ENCODE measurements at places on chromosomes 13 and 19. TPM values are rescaled to one million over a fixed set of nuclear protein-coding genes. Genes with fewer than 3 reads are reported as not detected.

Gene OR7C1
- polyA plus RNA-seq, result not detected

- H3K27me3 ChIP-seq, result no peaks in the 10 kb centered on the region
- H3K27ac ChIP-seq, result no peak overlapping the region
- peak; percentile 59 for DNase-seq
- H3K4me1 ChIP-seq, result no peaks in the 10 kb centered on the region
- H3K4me3 ChIP-seq, result no peak overlapping the region
Measured at GRCh38 chr19:52237771-52238400, 31.5 kb upstream of the ZNF766 start.

DNA sequence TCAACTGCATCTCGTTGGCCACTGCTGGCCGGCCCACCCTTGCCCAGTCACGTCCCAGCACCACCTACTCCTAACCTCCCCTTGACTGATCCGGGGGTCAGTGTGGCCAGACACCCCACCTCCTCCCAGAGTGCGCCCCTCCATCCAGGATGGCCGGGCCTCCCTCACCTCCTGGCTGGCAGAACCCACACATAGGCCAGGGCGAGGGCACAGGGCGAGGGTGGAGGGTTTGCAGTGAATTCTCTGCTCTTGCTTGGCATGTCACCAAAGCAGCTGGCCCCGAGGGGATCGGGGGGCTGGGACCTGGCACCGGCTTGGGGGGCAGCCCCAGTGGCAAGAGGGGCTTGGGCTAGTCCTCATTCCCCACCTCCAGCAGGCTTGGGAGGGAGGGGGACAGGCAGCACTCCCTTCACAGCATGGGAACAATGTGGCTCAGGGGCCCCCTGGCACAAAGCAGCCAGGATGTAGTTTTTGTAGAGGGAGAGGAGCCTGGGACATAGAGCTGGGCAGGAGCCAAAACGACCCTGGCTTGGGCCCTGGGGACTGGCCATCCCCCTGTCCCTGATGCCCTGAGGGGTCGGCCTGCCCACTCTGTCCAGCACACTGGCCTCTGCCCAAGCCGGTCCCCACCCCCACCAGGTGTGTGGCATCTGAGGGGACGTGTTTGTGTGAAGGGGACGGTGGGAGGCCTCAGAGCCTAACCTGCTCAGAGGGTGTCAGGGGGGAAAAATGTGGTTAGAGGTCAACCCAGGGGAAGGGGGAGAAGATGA, 28.5 kb upstream of the ASF1B start:
- H3K4me1 ChIP-seq, result peaks cover 10% of the 10 kb centered on the region
- H3K27ac ChIP-seq, result no peak overlapping the region
- DNase-seq, result no peak
- no peaks in the 10 kb centered on the region for H3K27me3 ChIP-seq

Gene ADAMTSL5
- 13.2 TPM for polyA plus RNA-seq

Gene NMRK2
- polyA plus RNA-seq, result 6.8 TPM

Gene SLC25A41
- 0.34 TPM for polyA plus RNA-seq

- H3K4me1 ChIP-seq, result no peaks in the 10 kb centered on the region
- no peak overlapping the region for H3K27ac ChIP-seq
- H3K27me3 ChIP-seq, result no peaks in the 10 kb centered on the region
Measured at GRCh38 chr13:103772576-103772975, 706.4 kb upstream of the SLC10A2 start.

Gene APC2
- polyA plus RNA-seq, result 0.58 TPM

DNA sequence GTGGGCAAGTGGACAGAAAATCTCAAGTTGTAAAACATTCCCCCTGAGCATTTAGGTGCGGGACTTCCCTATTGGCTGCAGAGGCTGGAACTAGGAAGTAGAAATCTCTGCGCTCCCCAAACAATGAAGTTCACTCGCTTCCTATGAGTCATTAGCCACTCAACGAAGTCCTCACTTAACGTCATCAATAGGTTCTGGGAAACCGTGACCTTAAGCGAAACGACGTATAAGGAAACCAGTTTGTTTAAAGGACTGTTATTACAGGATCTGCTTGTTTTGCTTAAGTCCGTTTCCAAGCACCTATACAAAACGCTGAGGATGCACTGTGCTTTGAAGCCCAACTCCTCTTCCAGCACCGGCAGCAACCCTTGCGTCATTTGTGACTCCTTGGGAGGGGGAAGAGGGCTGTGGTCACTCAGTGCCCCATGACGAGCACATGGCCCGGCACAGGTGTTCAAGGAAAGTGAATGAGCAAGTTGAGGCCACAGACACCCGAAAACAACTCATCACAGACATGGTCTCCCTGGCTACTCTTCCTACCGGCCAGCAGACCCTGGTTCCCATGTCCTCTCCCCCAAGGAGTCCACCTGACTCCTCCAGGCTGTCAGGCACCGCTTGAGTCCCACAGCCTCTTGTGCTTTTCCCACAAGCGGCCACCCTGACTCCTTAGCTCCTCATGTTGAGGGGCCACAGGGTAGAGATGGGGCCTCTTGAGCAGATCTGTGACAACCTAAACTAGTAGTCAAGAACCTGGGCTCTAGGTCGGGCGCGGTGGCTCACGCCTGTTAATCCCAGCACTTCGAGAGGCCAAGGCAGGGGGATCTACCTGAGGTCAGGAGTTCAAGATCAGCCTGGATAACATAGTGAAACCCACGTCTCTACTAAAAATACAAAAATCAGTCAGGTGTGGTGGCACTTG, 4.8 kb downstream of the RPS16 start:
- peak overlapping the region; percentile 99 for H3K27ac ChIP-seq
- peaks cover 5% of the 10 kb centered on the region for H3K36me3 ChIP-seq
- peak; percentile 36 for DNase-seq
- no peaks in the 10 kb centered on the region for H3K27me3 ChIP-seq
- peaks cover 20% of the 10 kb centered on the region for H3K4me1 ChIP-seq

DNA sequence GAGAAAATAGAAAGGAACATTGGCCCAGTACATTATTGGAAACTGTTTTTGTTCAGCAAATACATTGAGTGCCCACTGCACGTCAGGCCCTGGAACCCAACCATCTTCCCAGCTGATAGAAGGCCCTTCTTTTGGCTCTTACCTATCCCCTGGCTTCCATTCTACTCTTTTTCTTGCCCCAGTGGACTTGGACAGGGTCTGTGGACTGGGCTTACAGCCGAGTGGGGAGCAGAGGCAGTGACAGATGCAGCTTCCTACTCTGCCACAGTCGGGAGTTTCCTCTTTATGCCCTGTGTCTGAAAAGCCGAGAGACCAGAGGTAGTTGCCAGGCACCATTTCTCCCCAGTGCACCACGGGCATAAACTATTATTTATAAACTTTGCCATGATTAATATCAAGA, 70.4 kb downstream of the ARHGAP35 start:
- no peaks in the 10 kb centered on the region for H3K36me3 ChIP-seq
- no peak for DNase-seq
- peaks cover 6% of the 10 kb centered on the region for H3K4me1 ChIP-seq
- no peak overlapping the region for H3K27ac ChIP-seq
- H3K4me3 ChIP-seq, result no peak overlapping the region
- no peaks in the 10 kb centered on the region for H3K27me3 ChIP-seq

- H3K27ac ChIP-seq, result no peak overlapping the region
- H3K4me1 ChIP-seq, result no peaks in the 10 kb centered on the region
- H3K36me3 ChIP-seq, result no peaks in the 10 kb centered on the region
- peak; percentile 45 for DNase-seq
- H3K27me3 ChIP-seq, result no peaks in the 10 kb centered on the region
Measured at GRCh38 chr19:49327878-49328544, 3.0 kb upstream of the SLC6A16 start.

GRCh38 chr13:28271056-28271840, 132.9 kb downstream of the PAN3 start:
- H3K36me3 ChIP-seq, result peaks cover 4% of the 10 kb centered on the region
- H3K4me1 ChIP-seq, result no peaks in the 10 kb centered on the region
- H3K27me3 ChIP-seq, result no peaks in the 10 kb centered on the region

DNA sequence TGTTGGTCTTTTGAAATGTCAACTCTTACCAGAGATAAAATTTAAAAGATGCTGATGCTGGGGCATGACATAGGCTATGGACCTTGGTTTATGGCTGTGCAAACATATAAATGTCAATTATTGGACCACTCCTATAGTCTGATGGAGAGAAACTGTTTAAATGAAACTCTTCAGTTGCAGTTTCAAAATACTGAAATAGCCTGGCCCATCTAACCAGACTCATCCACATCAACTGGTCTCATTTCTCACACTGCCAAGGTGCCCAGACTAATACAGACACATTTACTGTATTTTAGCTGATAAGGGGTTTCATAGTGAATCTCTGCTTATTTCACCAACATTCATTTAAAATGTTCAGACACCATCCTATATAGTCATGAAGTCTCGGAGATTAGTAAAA, 19.9 kb downstream of the SERPINE3 start:
- peaks cover 8% of the 10 kb centered on the region for H3K4me1 ChIP-seq
- H3K27ac ChIP-seq, result no peak overlapping the region
- H3K4me3 ChIP-seq, result no peak overlapping the region
- H3K36me3 ChIP-seq, result no peaks in the 10 kb centered on the region
- DNase-seq, result peak; percentile 37

Gene ATCAY
- polyA plus RNA-seq, result 3.0 TPM

DNA sequence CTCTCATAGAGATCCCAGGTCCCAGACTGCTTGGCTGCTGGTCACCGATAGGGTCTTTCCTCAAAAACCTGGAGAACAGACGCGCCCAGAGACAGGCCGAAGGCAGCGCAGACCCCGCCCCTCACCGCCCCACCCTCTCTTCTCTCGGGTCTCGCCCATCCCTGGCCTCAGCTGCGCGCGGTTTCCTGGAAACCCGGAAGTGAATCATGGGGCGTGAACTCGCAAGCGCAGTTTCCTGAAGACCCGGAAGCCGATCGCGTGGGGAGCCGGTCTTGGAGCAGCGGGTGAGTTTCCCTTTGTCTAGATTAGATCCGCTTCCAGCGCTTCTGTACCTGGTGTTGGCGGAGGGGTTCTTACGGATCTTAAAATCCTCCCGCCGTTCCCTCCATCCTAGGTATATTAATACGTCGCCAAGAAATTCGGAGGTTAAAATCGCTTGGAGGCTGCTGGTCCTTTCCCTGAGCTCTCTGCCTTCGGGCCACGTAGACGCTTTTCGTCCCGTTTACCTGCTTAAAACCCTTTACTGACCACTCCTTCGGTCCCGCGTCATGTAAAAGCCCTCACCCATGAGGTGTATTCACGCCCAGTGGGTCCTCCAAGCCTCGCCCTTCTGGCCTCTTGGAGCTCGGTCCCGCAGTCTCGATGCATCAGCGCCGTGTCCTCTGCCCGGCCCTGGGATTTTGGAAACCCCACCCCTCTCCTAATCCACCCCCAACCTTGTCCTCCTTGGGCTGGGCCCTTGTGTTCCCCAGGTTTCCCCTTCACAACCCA, at the start of gene ZNF578:
Gene ZNF578 (plus strand): TSS at position 230 of the 771 bp plus-strand sequence. CDS start 48,293 bp downstream, outside the sequence.
- H3K27ac ChIP-seq, result peak within 1 kb of the TSS; percentile 60
- H3K4me3 ChIP-seq, result peak within 1 kb of the TSS; percentile 30
- peaks cover 5% of the 10 kb centered on the region for H3K27me3 ChIP-seq
- DNase-seq, result peak; percentile 37

GRCh38 chr19:35124098-35125060, 8.8 kb downstream of the FXYD3 start:
- H3K4me1 ChIP-seq, result peaks cover 6% of the 10 kb centered on the region
- no peaks in the 10 kb centered on the region for H3K36me3 ChIP-seq
- H3K4me3 ChIP-seq, result no peak overlapping the region
- DNase-seq, result peak; percentile 96
- peak overlapping the region; percentile 37 for H3K27ac ChIP-seq
- H3K27me3 ChIP-seq, result no peaks in the 10 kb centered on the region

- H3K36me3 ChIP-seq, result no peaks in the 10 kb centered on the region
- no peaks in the 10 kb centered on the region for H3K4me1 ChIP-seq
- H3K27me3 ChIP-seq, result no peaks in the 10 kb centered on the region
- no peak overlapping the region for H3K4me3 ChIP-seq
- H3K27ac ChIP-seq, result no peak overlapping the region
Measured at GRCh38 chr13:98288211-98288610, 111.1 kb upstream of the RNF113B start.

DNA sequence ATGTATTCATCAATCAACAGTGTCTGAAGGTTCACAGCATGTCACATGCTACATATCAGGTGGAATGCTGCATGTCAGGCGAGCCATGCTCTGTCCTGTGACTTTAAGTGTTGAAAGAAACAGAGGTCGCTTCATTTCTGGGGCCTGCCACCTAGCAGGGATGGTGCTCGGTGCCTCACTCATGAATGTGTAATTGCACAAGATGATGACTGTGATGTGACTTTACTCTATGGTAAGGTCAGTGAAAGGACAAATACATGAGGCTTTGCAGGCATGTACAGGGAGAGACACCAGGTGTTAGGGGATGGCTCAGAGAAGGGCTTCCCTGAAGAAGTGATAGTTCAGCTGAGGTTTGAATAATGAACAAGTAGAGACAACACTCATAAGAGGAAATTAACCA, 66.7 kb downstream of the FRY start:
- DNase-seq, result peak; percentile 53
- H3K4me1 ChIP-seq, result no peaks in the 10 kb centered on the region
- no peak overlapping the region for H3K4me3 ChIP-seq
- no peak overlapping the region for H3K27ac ChIP-seq
- H3K27me3 ChIP-seq, result no peaks in the 10 kb centered on the region
- no peaks in the 10 kb centered on the region for H3K36me3 ChIP-seq

DNA sequence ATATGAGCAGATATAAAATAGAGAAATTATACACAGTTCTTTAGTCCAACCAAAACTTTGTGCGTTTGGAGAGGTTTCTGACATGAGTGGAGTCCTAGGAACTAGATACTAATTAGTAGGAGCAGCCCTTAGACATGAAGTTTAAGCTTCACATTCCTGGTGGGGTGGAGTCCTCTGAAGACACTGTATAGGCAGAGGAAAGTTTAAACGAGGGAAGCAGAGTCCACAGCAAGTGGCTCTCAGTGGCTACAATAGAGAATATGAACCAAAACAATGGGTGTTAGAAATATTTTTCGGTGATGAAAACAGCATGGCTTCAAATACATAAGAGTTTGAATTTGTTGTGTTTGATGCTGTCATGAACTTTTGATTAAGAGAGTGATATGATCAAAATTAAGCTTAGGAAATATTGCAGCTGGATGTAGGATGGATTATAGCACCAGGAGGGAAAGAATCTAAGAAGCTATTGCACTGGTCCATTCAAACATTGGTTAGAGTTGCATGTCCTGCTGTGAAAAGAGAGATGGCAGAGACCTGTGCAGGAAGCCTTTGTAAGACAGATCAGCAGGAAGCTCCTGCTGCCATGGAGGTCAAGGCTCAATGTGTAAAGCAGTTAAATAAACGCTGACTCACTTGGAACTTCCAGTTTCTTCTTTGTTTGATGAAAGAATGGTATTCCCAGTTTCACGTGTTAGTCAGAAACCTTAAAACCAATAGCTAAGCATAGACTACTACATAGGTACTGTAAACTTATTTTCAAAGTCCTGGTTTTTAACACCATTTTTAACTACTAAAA, 175.2 kb downstream of the TDRD3 start:
- H3K27ac ChIP-seq, result no peak overlapping the region
- no peaks in the 10 kb centered on the region for H3K27me3 ChIP-seq
- no peaks in the 10 kb centered on the region for H3K4me1 ChIP-seq
- no peak overlapping the region for H3K4me3 ChIP-seq
- peaks cover 11% of the 10 kb centered on the region for H3K36me3 ChIP-seq

GRCh38 chr13:83333614-83334388, 548.5 kb downstream of the SLITRK1 start:
- no peak overlapping the region for H3K27ac ChIP-seq
- no peaks in the 10 kb centered on the region for H3K36me3 ChIP-seq
- no peak for DNase-seq
